Epithelial cell of alveolus of lung (primary cell): ENCODE measurements at places on chromosomes 1 and 21. TPM values are rescaled to one million over a fixed set of nuclear protein-coding genes. Genes with fewer than 3 reads are reported as not detected.

Gene IL12RB2
- not detected in 2 replicates for total RNA-seq

Gene MYCL
- total RNA-seq: 0.32 and 0.52 TPM in 2 replicates

Gene TPRG1L
- total RNA-seq: 14.4 and 22.6 TPM in 2 replicates

Gene TP73
- 0.16 and 0.26 TPM in 2 replicates for total RNA-seq

Gene RGS8
- not detected in 2 replicates for total RNA-seq

Gene FAAH
- total RNA-seq: 0.65 and 0.72 TPM in 2 replicates

Gene CD53
- not detected in 2 replicates for total RNA-seq

Gene CEP170
- total RNA-seq: 98.1 and 107 TPM in 2 replicates

Gene OR2L5
- total RNA-seq: not detected in 2 replicates

Gene PBX1
- total RNA-seq: 26.6 and 120 TPM in 2 replicates

Gene OR2T11
- total RNA-seq: not detected in 2 replicates

Gene DMRTA2
- total RNA-seq: under 0.01 TPM in 1 of 2 replicates, not detected in the other

Gene S1PR1
- 13.7 and 69.9 TPM in 2 replicates for total RNA-seq

Gene B3GALNT2
- total RNA-seq: 14.7 and 16.5 TPM in 2 replicates

Gene PPFIA4
- 0.65 and 12.5 TPM in 2 replicates for total RNA-seq

Gene FLG2
- not detected in 2 replicates for total RNA-seq

Gene TDRKH
- total RNA-seq: 1.1 and 4.1 TPM in 2 replicates

Gene SMPDL3B
- total RNA-seq: 0.26 TPM in 1 of 2 replicates, not detected in the other
